ENCODE measurements at places on chromosomes 7 and 10. TPM values are rescaled to one million over a fixed set of nuclear protein-coding genes. Genes with fewer than 3 reads are reported as not detected.

DNA sequence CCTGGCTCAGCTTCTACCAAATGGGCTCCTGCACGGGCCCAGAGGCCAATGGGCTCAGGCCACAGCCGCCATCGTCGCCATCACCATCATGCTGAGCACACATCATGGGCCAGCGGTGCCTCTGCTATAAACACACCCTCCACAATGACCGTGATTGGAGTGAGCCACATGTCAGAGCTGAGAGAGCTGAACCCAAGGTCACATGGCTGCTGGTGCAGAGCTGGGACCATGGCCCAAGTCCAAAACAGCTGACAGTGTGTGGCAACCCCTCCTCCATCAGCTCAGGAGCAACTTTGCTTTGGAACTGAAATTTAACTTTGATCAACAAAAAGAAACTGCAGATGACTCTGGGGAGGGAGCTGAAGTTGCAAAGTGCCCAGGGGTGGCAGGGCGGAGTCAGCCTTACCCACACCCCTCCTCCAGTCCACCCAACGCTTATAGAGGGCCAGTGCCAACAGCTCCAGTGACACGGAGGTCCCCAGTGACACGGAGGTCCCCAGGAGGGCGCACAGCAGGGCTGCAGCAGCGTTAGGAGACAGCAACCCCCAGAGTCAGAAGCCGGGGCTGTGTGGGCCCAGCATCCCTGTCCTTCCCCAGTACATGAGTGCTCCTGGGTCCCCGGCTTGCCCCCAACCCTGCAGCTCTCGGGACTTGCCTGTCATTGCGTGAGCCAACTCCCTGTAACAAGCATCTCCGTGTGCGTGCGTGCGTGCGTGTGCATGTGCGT, 249.6 kb downstream of the ELFN1 start:
- DNase-seq = no peak

GRCh38 chr10:18261768-18262231, 121.6 kb downstream of the CACNB2 start:
- DNase-seq = no peak

GRCh38 chr7:84492098-84493034, 297.8 kb upstream of the SEMA3A start:
- DNase-seq = no peak

The OR6V1 gene
- not detected for polyA plus RNA-seq

The FAM241B gene
- polyA plus RNA-seq = 10.4 TPM

The ZNF786 gene
- polyA plus RNA-seq = 12.4 TPM

Data from left renal cortex interstitium (tissue), 4 donors.